GM12864 (cell line): ENCODE measurements at places on chromosomes 3 and 15.

DNA sequence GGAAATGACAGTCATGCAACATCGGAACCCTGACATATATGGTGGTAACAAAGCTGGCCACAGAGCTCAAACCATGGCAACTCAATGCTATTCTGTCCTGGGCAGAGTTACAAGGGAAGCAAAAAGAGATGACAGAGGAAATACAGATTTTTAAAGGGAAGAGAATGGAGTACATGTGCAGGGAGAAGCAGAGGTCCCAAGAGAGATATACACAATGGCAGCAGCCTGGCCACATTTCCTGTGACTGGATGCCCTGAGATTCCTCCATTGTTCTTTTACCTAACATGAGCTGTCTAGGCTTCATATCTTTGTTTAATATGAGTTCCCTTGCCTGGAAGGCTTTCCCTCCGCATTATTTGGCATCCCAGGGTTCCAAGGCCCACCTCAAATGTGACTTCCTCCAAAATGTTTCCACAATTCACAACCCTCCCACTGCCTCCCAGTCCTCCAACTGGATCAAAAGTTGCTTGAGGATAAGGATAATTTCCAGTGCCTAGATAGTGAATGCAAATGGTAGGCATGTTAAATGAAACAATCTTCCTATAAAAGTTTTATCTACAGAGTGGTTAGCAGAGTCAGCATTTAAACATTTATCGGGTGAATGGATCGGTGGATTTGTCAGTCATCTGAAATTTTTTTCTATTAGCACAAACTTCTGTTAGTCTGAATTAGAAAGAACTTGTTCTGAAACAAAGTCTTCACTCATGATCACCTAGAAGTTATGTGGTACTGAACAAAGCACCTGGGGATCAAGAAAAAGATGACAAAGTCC, 86.2 kb downstream of the DHX30 start:
- no peak for DNase-seq

DNA sequence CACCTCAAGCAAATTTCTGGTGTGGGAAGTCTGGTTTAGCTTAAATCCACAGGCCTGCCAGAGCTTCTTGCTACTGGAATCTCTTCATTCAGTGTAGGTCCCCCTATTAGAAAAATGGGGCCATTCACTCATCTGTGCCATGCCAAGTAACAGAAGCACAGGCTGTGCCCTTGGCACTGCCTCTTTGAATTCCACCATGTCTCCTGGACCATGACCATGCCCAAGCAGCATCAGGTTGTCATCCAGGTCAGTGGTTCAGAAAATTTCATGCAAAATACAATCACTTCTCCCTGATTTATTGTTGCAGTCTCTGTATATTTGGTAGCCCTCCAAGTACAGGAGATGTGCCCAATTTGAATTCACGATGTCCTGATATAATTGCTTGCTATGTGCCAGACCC, 602.1 kb upstream of the ZNF385D start:
- no peak for DNase-seq

- no peak for DNase-seq
Measured at GRCh38 chr15:87340370-87340769, 916.2 kb downstream of the NTRK3 start.

- no peak for DNase-seq
Measured at GRCh38 chr3:172541945-172542488, 18.8 kb upstream of the TNFSF10 start.

DNA sequence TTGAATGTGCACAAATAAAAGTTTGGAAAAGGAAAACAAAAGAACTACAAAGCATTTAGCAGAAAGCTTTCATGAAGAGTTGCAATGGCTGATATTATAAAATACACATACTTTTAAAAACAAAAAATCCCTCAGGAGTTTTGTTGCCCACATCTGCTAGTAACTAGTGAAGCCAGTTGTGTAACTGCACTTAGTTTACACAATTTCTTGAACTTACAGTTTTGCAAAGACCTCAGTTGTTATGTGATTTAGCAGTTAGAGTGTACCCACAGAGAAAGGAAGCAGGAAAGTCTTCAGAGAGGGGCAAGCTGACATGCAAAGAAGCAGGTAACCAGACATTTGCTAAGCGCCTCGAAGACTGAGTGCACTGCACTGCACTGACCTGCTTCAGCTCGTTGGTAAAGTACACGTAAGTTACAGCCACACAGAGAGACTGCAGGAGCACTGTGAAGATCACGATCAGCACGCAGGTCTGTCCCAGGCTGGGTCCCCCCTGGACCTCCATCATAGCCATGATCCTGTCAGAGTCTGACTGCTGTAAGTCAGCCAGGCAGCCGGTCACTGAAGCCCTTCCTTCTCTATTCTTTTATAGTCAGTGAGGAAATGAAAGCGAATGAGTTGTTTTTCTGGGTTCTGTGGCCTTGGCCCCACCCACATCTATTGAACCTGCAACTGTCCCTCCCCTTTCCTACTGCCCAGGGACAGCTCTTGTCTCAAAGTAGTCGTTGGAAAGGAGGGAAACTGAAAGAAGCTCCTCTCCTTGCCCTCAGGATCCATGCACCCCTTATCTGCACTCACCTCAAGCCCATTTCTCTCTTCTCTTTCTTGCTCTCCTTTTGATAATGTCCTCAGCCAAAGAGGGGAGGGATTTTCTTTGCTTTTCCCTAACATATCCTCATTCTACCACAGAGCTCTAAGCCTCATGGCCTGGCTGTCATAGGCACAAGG, at the start of gene TNFSF10:
Gene TNFSF10, minus strand, starts transcription at position 560 of the 948 bp plus-strand sequence. Its CDS starts 46 bp downstream, at position 514.
- peak; percentile 74 for DNase-seq

DNA sequence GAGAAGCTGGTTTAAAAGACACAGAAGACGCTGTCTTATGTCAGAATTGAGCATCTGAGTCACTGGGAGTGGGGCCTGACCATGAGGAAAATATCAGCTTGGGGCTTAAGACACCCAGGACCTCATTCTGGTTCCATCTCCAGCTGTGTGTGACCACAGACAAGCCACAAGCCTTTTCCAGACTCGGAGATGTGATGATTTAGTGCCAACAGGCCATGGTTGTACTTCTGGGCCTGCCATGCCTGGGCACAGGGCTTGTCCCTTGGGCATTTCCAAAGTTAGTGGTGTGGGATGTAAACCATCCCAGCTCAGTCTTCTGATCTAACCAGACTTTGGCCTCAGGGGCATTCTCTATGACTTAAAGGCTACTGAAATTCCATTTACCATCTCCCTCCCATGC, 269.8 kb downstream of the RYR3 start:
- DNase-seq: no peak

- DNase-seq: no peak
Measured at GRCh38 chr3:52787246-52787645, 7.3 kb upstream of the ITIH3 start.

- no peak for DNase-seq
Measured at GRCh38 chr3:177615015-177615414, 417.7 kb upstream of the TBL1XR1 start.
